ENCODE measurements at places on chromosomes 7 and 10.

- DNase-seq = no peak
Measured at GRCh38 chr10:97882142-97883091, 32.8 kb downstream of the GOLGA7B start.

DNA sequence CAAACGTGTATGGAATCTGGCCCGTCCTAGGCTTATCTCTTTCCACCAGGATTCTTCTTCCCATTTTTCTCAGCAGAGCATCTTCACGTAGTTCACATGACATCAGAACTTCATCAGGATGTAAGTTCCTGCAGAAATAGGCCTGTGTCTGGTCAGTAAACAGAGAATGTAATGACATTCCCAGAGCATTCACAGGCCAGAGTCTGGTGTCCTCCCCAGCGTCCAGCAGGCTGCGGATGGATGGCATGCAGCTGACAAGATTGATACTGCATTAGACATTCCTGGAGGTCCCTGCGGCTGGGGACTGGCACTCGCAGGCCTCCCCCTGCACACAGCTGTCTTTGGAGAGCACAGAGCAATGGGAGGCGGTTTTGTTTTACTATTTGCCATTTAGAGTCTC is 28.7 kb downstream of the MGMT start:
- DNase-seq = no peak

DNA sequence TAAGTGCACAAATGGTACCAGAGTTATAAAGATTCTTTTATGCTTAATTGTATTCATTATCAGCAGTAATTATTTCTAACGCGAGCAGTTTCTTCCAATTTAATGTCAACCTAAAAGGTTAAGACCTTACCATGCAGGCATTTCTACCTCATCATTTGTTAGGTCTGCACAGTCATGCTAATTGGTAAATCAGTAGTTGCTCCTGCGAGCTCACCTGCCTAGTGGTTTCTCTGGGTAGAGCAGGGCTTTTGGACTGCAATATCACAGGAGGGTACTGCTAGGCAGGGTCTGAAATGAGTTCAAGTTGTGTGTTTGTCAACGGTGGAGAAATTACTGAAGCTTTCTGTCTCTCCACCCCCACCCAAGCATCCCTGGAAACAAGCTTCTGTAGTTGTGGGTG is 558.5 kb upstream of the MGMT start:
- DNase-seq = no peak

DNA sequence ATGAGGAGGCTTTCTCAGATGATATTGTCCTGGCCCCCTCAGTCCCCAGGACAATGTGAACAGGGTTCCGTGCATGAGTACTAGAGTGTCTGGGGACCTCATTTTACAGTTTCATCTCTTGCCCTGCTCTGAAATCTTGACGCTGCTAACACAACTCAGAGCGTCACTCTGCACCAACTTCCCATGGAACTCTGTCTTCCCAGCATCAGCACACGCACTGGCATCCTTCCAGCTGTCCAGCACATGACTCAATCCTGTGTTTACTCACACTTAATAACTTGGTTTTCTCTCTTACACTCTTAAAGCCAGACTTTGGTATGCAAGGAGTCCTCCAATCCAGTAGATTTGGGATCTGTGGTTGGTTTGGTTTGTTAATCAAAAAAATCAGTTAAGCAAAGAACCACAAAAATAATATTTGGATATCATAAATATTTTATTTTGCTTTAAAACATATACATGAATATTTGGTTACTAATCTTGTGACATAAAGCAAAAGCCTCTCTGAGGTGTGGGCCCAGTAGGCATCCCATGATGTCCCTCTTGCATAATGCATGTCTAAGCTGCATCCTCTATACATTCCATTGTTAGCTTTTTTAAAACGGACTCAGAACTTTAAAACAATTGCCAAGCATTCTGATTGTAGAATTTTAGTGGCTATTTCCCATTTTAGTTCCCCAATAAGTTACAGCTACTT is 131.0 kb downstream of the CXCL12 start:
- no peak for DNase-seq

DNA sequence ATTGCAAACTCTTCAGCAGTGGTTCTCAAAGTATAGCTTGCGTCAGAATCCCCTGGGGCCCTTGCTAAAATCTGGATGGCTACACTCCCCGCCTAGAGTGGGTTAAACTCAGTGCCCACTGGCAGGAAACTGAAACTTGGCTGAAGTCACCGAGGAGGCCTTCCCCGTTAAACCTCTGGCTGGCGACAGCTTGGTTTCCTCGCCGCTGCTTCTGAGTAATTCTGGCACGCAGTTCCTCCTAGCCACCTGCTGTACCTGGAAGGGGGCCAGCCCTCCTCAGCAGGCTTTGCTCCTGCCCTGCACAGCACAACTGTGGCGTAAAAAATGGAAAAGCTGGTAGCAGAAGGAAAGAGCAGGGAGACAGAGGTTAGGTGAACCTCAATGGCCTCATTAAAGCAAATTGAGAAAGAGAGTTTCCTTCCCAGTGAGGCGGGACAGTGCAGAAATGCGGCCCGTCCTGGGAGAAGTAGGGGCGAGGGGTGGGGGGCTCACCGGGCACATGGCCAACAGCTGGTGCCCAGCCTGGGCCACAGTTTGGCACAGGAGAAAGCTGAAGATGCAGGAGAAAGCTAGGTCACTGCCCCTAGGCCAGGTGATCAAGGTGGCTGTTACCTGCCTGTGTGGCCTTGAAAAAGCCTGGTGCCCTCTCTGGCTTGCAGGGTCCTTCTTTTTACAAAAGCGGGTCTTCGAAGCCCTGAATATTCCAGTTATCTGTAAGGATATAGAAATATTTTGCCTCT is 46.6 kb downstream of the ALOX5 start:
- peak; percentile 84 for DNase-seq

- no peak for DNase-seq
Measured at GRCh38 chr10:113078282-113078907, 128.3 kb downstream of the TCF7L2 start.

DNA sequence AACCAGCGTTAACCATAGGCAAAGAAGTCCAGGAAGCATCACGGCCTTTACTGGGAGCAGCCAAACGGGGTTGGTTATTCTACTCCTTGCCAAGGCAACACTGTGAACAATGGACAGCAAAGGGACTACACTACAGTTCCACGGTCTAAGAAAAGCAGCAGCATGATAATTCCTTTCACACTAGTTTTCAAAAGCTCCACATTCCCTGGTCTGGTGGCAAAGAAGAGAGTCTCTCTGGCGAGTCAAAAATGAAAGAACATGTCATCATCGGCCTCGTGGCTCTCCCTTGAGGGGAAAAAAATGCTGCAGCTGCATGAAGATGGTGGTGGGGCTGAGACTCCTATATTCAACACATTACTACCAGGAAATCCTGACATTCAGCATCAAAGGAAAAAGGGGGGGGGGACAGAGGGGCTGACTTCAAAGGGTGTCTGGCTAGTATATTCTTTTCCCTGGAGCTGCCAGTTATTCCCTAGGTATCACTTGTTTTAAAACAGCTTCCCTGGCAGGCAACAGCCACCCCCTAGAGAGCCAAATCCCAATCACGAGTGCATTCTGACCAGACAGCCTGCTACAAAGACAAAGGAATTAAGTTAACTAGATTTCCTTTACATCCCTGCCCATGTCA is 49.1 kb downstream of the SLC37A3 start:
- no peak for DNase-seq

- no peak for DNase-seq
Measured at GRCh38 chr10:7593063-7593462, 73.7 kb downstream of the ITIH5 start.

GRCh38 chr10:78579576-78579975 is 489.2 kb upstream of the ZMIZ1 start:
- no peak for DNase-seq

- no peak for DNase-seq
Measured at GRCh38 chr10:78185693-78186055, 152.0 kb downstream of the RPS24 start.

DNA sequence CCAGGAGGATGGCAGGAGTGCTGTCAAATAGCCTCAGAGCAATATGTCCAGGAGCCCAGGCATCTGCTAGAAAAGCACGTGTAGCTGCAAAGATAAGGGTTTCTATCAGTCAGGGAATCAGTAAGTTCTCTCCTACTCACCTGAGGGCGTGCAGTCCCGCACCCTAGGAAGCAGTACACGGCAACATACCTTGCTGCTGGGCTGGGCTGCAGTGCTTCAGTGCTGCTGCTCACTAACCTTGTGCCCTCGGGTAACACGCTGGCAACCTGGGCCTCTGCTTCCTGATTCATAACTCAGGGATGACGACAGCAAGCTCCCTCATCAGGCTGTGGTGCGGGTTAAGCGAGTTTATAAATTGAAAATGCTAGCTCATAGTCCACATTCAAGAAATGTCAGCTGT is 29.5 kb upstream of the CCNY start:
- no peak for DNase-seq

- no peak for DNase-seq
Measured at GRCh38 chr7:86706406-86706805, 62.7 kb downstream of the GRM3 start.

- no peak for DNase-seq
Measured at GRCh38 chr10:80441831-80442230, 12.3 kb upstream of the TSPAN14 start.

DNA sequence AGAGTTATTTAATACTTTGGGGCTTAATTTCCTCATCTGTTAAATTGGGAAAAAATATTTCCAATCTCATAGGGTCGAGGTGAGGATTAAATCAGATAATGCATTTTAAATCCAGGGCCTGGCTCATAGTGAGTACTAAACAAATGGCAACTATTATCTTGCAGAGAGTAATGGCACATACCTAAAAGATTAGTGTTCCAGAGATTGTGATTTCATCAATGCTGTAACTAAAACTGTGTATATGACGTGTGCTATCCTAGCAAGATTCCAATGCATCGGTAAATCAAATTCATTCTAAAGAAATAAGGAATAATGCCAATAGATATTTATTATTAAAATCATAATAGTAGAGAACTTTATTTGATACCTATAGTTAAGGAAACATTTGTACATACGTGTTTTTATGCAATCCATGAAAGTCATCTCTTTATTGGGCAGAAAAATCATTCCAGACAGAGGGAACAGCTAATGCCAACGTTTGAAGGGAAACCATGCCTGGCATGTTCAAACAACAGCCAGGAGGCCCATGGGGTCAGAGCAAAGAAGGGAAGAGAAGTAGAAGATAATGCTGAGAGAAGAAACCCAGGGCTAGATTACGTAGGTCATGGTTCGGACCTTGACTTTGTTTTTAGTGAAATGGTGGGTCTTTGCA is 174.8 kb upstream of the AGR3 start:
- DNase-seq = no peak

- DNase-seq = no peak
Measured at GRCh38 chr7:66557214-66558200, 71.2 kb upstream of the KCTD7 start.

- peak; percentile 34 for DNase-seq
Measured at GRCh38 chr10:69362471-69362954, 54.2 kb downstream of the TACR2 start.

DNA sequence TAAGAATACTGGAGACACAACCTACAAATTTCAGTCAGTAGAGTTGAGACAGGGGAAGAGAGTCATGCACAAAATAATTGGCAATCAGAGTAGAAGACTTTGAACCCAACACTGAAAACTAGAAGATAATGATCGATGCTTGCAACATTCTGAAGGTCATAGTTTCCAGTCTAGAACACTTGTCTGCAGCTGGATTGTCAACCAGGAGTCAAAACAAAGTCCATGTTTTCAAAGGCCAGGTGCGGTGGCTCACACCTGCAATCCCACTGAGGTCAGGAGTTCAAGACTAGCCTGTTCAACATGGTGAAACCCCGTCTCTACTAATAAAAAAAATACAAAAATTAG is 26.8 kb upstream of the SMURF1 start:
- DNase-seq = no peak

DNA sequence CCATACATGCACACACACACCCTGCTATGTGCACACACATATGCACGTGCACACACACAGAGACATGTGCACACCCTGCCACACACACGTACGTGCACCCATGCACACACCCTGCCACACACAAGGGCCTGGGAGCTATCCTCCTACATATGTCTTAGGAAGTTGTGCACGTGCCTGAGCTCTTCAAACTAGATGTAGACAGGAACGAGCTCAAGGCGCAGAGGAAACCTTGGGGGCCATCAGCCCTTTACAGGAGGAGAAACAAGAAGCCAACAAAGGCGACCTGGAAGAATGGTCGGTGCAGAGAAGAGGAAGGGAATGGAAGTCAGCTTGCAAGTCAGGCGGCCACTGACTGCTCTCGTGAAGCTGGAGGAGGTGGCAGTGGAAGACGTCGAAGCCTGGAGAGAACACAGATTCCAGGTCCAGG is 58.7 kb downstream of the AOC1 start:
- no peak for DNase-seq

- DNase-seq = no peak
Measured at GRCh38 chr7:47444376-47445098, 137.4 kb downstream of the TNS3 start.

DNA sequence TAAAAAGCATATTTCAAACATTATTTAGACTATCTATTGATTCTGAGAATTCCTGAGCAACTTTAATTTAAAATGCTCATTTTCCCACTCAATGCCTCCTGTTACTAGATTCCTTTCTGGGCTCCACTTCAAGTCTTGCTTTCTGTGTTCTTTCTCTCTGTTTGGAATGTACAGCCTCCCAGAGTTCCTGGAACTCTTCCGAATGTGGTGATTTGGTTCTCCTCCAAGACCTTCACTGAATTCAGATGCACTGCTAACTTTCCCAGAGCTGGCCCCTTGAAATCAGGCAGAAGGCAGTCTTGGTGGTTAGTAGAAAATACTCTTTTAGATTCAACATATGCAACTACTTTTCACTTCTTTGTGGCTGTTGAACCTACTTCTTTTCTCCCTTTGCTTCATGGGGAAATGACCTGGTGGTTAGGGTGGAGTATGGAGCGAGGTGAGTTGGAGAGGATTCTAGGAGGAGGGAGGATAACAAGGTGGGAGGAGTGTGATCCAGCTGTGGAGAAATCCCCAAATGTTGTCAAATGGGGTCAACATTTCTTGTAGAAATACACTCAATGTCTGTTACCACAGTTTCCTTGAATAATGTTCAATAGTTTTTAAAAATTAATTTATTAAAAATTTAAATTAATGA is 27.9 kb upstream of the CCDC7 start:
- DNase-seq = no peak

GRCh38 chr7:114303301-114303700 is 111.3 kb upstream of the FOXP2 start:
- DNase-seq = no peak

GRCh38 chr7:42991913-42992591 is 59.9 kb downstream of the MRPL32 start:
- no peak for DNase-seq

GRCh38 chr10:49303711-49304110 is 4.7 kb downstream of the C10orf71 start:
- DNase-seq = no peak

GRCh38 chr7:142800088-142800487 is 29.3 kb downstream of the PRSS2 start:
- no peak for DNase-seq

- DNase-seq = no peak
Measured at GRCh38 chr7:81774551-81774950, 4.7 kb upstream of the HGF start.

All from DMS153 (cell line).